ENCODE measurements at places on chromosomes 7 and 10.

DNA sequence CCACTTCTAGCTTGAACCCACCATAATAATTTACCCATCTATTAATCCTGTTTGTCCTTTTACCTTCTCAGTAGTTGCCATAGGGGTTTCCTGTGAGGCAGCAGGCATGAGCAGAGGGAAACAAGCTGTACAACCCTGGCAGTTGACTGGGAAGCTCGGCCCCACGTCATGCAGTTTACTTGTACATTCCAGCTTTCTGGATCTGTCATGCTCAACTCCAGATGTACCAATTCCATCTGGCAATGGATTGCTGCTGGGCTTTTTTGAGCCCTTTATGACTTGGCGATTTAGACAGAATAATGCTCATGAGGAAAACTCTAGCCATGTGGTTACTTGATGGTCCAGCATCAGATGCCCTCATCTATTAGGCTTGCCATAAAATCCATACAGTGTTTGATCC lies 112.5 kb downstream of the GNAI1 start:
- DNase-seq: no peak

DNA sequence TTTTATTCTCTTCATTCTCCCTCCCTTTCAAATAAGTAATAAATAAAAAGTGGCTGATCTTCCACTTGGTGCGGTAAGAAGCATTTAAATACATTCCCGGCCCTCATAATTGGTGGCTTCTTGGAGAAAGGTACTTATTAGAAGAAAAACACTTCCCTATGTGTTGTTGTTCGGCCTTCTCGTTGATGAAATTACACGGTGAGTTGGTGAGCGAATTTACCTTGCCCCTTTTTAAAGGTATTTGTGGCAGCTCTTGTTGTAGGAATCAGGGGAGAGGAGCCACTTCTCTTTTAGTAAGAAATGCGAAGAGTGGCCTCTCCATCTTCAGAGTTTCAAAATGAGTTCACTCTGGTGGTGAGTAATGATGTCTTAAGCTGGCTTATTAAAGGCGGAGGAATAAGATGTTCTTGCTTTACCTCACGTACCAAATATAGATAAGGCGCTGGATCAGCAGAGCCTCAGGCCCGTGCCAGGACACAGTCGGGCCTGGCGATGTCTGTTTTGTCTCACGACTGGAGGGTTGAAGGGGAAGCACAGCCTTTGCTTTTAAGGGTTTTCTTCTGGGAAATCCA lies 135.9 kb downstream of the CUX1 start:
- no peak for DNase-seq

DNA sequence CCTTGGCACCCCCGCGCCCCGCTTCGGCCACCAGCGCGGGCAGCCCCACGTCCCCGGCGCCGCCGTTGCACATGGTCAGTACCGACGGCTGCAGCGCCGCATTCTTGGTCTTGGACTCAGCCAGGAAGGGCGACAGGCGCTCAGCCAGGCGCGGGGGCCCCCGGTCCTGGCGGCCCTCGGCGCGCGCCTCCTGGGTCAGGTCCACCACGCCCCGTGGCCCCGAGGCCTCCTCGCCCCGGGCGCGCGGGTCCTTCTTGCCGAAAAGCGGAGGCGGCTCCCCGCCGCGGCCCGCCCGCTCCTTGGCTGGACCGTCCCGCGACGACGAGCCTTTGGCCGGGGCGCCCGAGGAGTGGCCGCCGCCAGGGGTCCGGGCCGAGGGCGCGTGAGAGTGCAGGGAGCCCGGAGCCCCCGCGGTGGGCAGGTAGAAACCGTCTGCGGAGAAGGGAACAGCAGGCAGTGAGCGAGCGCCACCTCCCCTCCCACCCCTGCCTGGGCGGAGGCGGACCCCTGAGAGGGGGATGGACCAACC lies 34.7 kb downstream of the TNRC18 start:
- no peak for DNase-seq

- DNase-seq: no peak
These were observed 41.8 kb downstream of the NUP205 start for GRCh38 chr7:135599471-135599870.

- DNase-seq: no peak
These were observed 108.9 kb downstream of the COL13A1 start for GRCh38 chr10:69910561-69910960.

DNA sequence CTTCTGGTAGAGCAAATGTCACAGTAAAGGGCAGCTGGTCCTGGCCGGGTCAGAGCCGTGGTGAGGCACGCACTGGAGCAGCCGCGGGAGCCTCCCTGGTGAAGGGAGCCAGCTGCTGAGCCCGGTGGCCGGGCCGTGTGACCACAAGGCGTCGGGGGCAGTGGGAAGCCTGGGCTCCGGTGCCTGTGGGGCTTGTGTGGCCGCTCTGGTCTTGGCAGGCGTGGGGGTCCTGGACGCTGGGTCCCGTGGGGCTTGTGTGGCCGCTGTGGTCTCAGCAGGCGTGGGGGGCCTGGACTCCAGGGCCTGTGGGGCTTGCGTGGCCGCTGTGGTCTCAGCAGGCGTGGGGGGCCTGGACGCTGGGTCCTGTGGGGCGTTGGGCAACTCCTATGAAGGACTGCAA lies 57.2 kb downstream of the NKX6-2 start:
- DNase-seq: no peak

DNA sequence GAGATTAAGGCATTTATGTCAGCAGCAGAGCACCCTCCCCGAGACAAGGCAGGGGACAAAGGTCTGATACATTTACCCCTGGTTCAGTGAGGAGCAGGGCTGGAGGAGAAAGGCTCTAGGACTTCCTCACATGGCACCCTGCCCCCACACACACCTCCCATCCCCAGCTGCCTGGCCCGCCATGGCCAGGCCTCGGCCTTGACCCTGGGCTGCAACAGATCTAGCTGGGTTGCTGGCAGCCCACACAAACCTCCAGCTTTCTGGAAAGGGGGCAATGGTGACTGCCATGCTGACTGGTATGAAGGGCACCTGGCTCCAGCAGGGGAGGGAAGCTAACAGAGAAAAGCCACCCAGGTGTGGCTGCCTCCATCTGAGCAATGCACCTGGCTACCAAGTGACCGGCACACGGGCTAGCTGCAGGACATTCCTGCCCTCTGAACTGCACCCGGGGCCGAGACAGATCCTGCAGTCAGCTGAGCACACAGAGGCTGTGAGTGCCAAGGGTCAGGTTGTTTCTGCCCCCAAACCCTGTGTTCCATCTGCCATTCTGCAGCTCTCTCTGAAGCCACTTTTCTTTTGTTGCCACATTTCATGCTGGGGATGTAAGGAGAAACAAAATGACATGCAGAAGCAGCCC lies 85.8 kb upstream of the LRRC18 start:
- no peak for DNase-seq

DNA sequence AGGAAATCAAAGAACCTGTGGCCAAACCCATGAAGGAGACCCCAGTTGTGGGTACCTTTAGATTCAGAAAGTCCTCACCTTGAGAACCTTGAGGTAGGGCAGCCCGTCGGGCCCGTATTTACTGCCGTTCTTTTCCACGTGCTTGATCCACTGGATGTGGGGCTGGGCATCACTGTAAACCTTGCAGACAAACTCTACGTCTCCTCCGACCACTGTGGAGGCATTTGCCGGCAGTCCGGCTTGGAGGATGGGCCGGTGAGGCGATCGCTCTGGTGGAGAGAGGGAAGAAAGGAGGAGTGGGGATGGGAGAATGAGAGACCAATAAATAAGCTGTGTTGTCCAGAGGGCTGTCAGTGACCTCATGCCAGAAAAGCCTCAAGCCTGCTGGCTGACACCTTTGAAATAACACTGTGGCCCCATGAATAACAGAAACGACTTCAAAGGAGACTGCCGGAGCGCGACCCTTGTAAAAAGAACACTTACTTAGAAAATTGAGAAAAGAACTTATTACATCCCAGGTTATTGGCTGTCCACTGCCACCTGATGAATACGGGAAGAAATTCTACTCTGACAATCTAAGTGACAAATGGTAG lies 78.2 kb downstream of the FGFR2 start:
- DNase-seq: no peak

DNA sequence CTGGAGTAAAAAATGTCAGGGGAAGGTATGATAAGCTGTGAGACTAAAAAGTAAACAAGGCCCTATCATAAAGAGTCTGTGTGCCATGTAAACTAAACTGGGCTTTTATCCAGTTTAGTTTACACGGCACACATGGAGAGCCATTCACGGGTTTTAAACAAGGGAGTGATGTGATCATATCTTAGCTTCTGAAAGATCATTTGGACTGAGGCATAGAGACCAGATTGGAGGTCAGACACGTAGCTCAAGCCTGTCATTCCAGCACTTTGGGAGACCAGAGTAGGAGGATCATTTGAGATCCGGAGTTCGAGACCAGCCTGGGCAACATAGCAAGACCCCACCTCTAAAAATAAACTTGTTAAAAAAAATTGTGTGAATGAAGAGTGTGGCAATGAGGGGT lies 50.1 kb downstream of the SKIDA1 start:
- no peak for DNase-seq

- DNase-seq: no peak
These were observed 286.4 kb downstream of the BAMBI start for GRCh38 chr10:28963539-28964221.

GRCh38 chr10:82982110-82982608 lies 1107.2 kb downstream of the NRG3 start:
- DNase-seq: no peak

DNA sequence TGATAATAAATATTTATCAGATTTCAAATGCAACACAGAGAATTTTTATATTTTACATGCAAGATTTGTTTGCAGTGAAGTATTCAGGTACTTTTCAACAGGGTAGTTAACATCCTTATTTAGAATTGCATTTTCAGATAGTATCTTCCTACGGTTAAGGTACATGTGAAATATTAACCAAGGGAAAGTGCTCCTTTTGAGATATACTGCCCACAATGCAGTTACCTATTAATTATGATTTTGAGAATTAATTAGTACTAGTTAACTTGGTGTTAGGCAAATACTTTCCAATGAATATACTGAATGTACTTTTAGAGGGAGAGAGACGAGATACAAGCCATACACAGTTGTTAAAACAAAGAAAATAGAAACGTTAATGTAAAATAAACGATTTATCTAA lies 206.2 kb upstream of the YAE1 start:
- DNase-seq: no peak

DNA sequence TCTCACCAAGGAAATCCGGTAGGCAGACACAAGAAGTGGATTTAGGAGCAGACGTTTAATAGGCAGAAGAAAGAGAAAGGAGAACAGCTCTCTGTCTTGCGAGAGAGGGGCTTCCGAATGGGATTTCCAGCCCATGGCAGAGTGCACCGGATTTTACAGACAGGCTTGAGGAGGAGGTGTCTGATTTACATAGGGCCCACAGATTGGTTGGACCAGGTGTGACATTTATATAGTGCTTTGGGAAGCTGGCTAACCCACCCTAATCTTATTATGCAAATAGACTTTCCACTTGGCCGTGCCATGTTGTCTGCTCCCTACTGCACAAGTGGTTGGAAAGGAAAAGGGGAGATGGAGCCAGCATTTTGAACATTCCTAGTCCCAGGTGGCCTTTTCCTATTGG lies 57.8 kb downstream of the ANKMY2 start:
- DNase-seq: no peak

- no peak for DNase-seq
These were observed 102.7 kb downstream of the PDGFA start for GRCh38 chr7:416761-417624.

GRCh38 chr7:36107926-36108631 lies 45.0 kb upstream of the EEPD1 start:
- DNase-seq: no peak

- DNase-seq: no peak
These were observed 695 bp downstream of the HSPA12A start for GRCh38 chr10:116741391-116742351.

DNA sequence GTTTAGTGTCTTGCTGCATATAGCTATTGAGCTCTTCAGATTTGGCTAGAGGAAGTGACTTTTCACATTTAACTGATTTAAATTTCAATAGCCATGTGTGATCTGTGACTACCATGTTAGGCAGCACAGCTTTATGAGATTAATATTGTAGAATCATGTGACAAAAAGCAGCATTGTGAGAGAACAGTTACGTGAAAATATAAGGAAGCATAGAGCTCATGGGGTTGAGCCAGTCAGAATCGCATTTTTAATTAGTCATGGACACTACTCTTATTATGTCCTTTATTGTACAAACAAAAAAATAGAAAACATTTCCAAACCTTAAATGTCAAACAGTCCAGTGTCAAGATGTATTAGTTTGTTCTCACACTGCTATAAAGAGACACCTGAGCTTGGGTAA lies 48.0 kb downstream of the MTURN start:
- DNase-seq: no peak

GRCh38 chr7:48786951-48787350 lies 137.4 kb upstream of the CDC14C start:
- no peak for DNase-seq
